ENCODE measurements at places on chromosomes 4 and X.

DNA sequence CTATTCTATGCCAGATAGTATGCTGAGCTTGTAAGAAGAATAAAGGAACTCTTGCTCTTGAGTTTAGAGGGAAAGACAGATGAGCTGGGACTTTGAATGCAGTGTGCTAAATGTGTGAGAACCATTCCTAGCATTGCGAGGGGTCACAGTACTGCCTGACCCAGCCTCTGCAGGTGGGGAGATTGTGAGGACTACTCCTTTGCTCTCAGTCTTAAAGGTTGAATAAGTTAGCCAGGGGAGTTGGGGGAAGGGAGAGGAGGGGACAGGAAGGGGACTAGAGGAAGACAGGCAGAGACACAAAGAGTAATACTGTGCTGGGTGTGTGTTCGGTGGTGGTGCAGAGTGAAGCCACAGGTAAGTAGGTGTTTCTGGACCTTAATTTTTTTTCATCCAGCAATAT, 41.7 kb downstream of the DCUN1D4 start:
- no peak for DNase-seq

- DNase-seq: no peak
Observed at GRCh38 chr4:158590306-158590705, 68.6 kb downstream of the RXFP1 start.

DNA sequence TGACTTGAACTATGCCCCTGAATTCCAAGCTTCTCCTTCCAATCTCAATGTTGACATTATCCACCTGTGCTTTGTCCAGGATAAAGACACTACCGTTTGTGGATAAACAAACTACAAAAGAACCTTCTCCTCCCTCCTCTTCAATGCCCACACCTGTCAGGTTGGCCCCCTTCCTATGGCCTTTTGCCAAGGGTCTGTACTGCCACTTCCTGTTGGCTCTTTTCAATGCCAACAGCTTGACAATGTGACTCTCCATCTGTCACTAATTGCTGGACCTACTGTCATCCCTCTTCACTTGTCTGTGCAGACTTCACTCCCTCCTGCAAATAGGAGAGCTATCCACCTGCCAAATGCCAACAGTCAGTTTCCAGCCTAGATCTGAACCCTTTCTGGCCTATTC, 35.8 kb upstream of the MID1 start:
- DNase-seq: no peak

DNA sequence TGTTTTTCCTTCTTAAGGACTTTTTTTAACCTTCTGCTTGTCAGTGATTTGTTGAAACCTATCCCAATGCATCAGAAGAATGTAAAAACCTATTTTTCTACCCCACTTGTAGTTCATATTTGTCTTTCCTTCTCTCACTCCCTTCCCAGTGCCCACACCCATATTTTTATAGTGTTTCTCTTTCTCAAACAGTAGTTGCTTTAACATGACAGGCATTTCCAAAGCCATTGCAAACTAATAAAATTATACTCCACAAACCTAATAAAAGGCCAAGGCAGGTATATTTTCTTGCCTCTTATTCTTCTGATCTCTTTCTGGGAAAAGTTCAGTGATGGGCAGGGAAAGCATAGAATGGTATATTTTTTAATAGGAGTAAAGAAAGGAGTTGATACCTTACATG, 35.7 kb upstream of the FHDC1 start:
- peak; percentile 28 for DNase-seq

GRCh38 chr4:79049840-79050540, 110.8 kb upstream of the PAQR3 start:
- DNase-seq: peak; percentile 44

DNA sequence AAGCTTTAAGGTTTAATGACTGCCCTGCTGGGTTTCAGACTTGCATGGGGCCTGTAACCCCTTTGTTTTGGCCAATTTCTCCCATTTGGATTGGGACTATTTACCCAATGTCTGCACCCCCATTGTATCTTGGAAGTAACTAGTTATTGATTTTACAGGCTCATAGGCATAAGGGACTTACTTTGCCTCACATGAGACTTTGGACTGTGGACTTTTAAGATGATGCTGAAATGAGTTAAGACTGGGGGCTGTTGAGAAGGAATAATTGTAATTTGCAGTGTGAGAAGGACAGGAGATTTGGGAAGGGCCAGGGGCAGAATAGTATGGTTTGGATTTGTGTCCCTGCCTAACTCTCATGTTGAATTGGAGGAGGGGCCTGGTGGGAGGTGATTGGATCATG, 260.7 kb downstream of the SNCA start:
- DNase-seq: no peak

DNA sequence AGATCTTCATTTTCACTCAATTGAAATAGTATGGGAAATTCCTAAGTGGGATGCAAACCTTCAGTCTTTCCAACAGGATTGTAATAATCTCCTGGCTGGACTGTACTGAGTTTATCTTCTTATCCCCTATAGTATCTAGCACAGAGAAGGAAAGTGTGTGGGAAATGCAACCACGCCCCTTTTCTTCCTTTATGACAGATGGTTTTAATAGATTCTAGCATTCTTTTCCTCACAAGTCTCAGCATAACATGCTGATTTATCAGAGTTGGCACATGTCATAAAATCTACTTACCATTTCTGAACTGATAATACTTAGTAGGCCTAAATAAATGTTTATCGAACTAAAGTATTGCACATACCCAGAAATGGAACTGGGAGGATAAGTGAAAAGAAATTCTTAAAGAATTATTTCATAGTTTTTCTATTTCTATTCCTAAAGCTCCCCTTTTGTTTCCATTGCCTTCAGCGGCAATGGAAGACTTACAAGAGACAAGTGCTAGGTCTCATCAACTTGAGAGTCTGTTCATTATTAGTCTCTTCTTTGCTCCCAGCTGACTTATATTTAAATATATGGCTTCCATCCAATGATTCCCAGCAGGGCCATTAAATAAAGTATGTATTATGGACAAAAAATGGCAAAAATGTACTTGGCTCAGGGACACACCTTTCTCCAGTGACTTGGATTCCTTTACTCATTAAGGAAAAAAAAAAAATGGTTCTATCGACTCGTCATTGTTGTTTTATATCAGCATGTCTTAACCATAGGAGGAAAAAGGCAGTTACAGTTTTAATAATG, 484.5 kb downstream of the IL1RAPL1 start:
- DNase-seq: no peak

DNA sequence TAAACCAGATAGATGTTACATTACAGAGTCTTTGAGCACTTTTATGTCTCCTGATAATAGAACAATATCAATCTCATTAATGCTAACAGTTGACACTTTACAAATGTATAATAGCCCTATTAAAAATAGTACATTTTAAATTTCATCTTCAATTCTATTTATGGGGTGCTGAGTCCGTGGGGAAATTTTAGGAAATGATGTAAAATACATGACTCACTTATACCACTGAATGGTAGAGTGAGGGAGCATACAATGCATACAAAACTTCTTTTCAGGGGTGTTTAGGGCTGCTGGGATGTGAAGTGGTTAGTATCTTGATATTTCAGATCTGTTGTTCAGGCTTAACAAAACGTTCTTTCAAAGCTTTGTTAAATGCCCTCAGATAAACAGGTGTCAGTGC, 696.2 kb downstream of the TRAM1L1 start:
- no peak for DNase-seq

DNA sequence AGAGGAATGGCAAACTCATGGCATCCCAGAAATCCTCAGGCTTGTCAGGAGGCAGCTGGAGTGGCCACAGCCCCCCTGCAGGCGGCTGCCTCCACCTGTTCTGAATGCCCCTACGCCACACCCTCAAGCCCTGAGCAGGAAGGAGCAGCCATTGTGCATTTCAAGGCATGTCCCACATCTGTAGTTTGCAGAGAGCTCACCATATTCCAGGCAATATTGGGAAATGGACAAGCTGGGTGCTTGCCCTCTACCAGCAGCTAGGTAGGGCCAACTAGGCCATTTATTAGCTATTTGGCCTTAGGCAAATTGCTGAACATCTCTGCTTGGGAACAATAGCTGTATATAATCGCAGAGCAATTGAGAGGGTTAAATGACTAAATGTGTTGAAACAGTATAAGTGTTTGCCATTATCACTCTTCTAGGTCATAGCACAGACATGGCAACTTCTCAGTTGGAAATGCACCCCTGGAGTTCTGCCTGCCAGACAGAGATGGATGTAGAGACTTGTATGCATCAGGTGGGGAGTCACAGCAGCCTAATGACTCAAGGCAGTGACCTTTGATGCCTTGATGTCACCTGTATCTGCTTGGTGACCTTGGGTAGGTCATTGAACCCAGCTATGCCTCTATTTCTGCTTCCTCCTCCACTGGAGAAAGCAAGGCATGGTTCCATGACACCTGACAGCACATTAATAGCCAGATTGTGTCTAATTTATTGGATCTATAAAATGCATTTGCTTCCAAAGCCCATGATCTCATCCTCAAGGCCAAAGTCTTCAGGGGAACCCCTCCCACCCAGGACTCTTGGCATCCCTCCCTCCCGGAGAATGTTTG, 52.8 kb downstream of the FHDC1 start:
- no peak for DNase-seq

DNA sequence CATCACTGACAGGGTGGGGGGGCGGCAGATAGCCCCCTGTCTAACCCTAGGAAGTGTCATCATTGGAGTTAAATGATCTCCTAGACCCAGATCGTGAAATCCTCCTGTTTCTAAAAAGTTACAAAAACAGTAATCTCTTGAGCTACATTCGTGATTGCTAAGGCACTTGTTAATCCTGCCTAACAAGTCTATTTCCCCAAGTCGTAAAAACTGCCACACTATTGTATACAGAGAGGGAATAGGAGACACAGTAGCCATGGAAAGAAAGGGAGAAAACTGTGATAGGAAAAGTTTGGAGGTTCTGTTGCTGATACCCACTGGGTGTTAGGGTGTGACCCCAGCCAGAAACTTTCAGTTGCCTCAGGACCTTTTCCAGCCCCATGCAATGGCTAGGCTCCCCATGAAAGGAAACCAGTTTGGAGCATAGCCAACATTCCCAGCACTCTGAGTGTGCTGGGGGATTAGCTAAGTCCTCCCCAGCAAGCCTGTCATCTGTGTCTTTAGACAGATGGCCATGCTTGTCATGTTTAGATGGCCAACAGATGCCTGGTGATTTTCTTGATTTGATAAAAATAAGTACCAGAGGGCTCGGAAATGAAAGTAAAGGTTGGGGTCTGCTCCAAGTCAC, 63.3 kb upstream of the ANXA10 start:
- no peak for DNase-seq

DNA sequence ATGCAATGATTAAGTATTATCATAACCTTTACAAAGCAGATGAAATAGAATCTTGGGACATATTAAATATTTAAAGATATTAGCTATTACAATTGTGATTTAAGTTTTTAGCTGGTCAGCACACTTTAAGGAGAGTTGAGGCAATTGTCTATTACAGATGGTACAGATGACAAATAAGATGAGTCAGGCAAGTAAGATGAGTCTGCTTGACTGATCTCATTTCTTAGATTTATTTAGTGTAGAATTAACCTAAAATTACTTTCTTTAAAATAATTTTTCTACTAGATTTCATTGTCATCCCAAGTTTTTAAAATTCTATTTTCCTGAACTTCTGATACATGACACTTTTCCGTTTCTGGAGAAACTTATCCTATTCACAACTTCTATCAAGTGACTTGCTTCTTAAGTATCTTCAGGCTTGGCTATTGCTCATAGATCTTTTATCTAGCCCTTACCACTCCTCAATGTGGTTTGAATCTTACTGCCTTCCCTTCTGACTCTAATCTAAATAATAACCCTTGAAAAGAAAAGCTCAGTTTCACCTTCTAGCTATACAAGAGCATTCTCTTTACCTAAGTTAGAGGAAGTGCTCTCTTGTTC, 32.9 kb downstream of the CXCL1 start:
- DNase-seq: no peak

DNA sequence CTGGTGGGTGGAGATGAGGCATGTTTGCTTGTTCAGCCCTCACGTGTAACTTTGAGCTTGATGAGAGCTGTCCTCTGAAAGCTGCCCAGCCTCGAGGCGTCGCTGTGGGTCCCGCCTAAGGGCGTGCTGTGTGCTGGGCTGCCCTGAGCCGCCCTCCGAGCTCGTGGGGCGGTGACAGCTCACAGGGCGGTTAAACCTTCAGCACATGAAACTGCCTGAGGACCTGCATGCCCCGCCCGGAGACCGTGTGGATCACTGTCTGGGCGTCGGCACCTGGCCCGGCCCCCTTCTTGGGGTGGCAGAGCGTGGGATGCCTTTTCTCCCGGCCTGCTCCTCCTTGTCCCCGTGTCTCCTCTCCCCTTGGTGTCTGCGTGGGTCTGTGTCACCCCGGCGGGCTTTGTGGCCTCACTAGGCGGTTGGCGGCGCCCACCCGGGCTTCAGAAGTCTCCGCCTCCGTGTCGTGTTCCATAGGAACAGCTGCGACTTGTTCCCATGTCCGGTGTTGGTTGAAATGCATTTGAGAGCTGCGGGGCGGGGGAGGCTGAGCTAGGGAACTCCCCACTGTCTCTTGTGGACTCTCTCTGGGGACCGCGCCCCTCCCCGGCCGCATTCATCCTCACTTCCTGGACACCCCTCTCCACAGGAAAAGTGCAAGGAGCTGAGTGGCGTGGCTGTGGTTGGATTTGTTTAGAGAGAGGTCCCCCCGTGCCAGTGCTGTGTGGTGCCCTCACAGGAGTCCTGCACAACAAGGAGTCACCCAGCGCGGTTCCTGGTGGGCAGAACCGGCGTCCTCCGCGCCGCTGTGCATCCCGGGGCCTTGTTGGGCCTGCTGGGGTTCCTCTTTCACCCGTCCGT, 6.8 kb downstream of the AKAP17A start:
- no peak for DNase-seq

DNA sequence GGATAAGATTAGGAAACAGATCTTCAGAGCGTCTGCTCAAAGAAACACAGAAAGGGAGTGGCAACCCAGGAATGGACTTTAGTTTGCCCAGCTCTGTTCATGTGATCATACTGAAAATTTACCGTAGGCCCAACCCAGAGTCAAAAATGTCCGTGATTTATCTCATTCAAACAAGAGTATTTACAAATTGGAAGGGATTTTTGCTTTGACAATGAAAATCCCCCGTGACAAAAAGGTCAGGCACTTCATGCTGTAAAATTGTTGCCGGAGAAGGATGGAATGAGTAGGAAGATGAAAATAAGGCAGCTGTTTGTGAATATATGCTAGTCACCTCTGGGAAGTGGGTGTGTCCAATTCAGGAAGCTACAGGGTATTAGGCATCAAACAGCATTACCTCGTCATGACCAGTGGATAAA, 1.2 kb downstream of the SULT1B1 start:
- DNase-seq: no peak

- no peak for DNase-seq
Observed at GRCh38 chrX:63761639-63762038, 23.4 kb downstream of the ARHGEF9 start.

DNA sequence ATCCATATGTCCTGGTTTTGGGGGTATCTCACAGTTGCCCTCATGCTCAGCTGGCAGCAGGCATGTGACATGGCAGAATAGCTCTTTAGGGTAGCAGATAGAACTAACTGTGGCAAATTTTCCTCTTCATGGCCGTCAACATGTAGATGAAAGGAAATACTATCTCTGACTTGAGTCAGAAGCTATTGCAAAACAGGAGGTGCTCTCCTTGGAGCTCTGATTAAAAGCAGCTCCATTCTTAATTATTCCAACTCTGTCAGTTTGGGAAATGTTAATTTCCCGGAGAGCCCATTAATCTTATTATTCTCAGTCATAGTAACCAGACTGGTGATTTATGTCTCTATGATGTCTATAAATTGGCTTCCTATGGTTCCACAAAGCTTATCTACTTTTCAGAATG, 18.2 kb downstream of the IL13RA1 start:
- DNase-seq: no peak

- DNase-seq: no peak
Observed at GRCh38 chrX:14738643-14739042, 134.2 kb downstream of the FANCB start.

GRCh38 chr4:35105486-35105885, 1138.8 kb downstream of the ARAP2 start:
- DNase-seq: no peak

All from prostate gland (tissue), 2 donors.